Central memory CD8-positive, alpha-beta T cell (primary cell): ENCODE measurements at places on chromosomes 5 and 9.

GRCh38 chr5:57692582-57693487, 210.2 kb upstream of the ACTBL2 start:
- no peak for DNase-seq

DNA sequence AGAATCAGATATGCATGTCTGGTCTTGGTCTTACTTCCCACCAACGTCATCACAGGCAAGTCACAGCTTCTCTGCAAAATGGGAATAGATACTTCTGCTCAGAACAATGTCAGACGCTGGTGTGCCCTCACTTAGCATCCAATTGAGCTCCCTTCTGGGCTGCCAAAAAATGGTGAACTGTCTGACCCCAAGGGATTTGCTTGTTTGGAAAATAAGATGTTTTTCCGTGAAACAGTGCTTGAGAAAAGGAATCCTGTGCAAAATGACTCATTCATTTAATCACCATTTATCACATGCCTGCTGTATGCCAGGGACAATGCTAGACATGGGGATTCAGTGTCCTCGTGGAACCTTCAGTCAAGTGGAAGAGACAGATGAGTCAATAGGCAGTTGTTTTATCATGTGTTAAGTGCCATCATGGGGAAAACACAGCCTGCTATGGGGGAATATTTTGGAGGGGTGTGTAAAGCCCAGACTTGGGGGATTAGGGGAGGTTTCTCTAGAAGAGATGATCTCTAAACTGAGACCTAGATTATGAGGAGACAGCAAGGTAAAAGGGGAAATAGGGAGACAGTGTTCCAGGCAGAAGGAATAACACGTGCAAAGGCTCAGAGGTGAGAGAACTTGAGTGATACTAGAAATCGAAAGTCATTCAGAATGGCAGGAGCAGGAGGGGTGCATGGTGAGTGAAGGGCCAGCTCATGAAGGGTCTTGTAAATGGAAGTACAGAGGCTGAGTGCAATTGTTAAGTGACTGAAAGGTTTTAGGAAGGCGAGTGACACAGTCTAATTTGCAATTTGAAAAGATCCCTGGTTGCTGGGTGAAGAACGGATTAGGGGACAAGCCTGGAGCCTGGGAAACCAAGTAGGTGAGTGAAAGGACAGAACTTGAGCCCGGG, 3.9 kb downstream of the NIPAL4 start:
- no peak for DNase-seq

- DNase-seq = no peak
These were observed 61.6 kb upstream of the SPRY4 start for GRCh38 chr5:142386137-142387023.

- no peak for DNase-seq
These were observed 285.2 kb downstream of the EBF1 start for GRCh38 chr5:158814521-158814920.

DNA sequence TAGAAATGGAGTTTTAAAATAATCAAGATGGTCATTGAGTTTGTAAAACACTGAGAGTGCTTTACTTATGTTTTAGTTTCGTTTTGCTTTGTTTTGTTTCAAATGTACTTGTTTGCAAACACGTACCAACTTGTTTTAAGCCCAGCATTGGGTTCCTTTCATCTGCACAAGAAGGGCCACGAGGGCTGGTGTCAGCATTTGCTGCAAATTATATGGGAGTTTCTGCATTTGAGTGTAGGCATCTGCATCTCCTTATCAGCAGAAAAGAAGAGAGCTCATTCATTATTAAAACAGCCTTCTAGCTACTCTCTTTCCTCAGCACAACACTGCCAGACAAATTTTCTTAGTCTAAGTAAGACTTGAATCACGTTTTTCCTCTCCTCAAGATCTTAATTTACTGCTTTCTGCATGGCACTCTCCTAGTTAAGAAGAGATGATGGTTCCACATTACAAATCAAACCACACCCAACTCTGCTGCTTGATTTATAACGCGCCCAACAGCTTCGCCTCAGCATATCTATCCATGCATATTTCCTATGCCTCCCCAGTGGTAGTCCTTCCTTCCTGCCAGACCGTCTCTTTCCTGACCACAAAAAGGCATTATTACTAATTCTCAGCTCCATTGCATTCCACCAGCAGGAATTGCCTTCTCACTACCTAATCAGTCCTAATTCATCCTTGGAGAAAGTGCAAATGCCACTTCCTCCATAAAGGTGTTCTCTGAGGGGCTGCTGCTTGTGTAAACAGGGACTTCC, 95.2 kb upstream of the CAST start:
- DNase-seq = no peak

GRCh38 chr5:73296772-73297171, 123.8 kb downstream of the TMEM174 start:
- no peak for DNase-seq

GRCh38 chr9:4386819-4387218, 87.0 kb upstream of the GLIS3 start:
- no peak for DNase-seq

- no peak for DNase-seq
These were observed 289.2 kb downstream of the ZSWIM6 start for GRCh38 chr5:61621202-61621650.

GRCh38 chr9:111843971-111844370, 49.2 kb upstream of the SHOC1 start:
- DNase-seq = no peak

GRCh38 chr9:104774132-104774531, 10.2 kb downstream of the NIPSNAP3B start:
- no peak for DNase-seq

- no peak for DNase-seq
These were observed 22.6 kb upstream of the MAMDC2 start for GRCh38 chr9:70020991-70021571.

- no peak for DNase-seq
These were observed 484.6 kb upstream of the PIK3R1 start for GRCh38 chr5:67730917-67731474.

DNA sequence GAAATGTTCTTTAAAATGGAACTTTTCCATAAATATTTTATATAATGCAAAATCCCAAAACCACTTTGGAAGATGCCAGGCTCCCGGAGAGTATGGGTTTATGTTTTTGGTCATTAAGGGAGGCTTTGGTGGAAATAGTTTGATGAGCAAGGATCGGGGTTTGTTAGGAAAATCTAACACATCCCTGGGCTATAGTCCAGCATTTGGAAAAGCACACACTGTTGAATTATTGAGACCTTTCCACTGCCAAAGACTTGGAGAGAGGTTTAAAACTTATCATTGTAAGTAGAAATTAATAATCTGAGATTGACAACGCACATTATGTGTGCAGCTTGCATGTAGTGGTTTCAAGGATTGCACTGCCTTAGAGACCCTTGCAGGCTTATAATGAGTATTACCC, 156.3 kb downstream of the PARP8 start:
- DNase-seq = no peak

GRCh38 chr5:7976411-7977190, 107.7 kb downstream of the MTRR start:
- no peak for DNase-seq

DNA sequence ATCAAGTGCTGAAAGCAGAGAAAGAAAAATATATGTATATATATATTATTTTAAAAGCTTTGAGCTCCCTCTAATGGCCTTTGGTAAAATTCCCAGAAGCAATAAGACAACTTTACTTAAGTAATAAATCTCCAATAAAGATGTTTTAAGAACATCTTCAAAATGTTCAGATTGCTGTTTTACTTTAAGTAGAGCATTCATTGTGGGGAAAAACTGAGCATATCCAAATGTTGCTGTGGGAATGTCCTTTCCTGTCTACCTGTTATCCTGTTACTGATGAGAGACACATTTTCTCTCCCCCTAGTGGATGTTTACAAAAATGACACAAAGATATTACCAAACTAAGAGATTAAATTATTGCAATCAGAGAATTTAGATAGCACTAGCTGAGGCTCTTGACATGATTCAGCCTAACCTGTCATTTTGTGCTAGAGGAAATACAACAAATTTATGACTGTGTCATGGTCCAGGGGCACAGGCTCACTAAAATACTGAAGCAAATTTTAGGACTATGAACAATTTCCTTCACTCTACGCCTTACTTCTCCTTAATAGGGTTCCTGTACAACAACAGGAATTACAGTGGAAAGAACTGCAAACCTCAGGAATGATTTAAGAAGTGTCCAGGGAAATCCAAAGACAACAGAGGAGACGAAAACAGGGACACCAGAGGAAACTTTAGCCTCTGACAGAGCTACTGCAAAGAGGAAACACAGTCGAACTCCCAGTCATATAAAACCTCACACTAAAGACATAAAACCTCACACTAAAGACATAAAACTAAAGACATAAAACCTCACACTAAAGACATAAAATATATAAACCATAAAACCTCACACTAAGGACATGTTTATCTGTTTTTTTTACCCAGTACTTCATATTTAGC, 24.3 kb upstream of the PRRC1 start:
- no peak for DNase-seq

DNA sequence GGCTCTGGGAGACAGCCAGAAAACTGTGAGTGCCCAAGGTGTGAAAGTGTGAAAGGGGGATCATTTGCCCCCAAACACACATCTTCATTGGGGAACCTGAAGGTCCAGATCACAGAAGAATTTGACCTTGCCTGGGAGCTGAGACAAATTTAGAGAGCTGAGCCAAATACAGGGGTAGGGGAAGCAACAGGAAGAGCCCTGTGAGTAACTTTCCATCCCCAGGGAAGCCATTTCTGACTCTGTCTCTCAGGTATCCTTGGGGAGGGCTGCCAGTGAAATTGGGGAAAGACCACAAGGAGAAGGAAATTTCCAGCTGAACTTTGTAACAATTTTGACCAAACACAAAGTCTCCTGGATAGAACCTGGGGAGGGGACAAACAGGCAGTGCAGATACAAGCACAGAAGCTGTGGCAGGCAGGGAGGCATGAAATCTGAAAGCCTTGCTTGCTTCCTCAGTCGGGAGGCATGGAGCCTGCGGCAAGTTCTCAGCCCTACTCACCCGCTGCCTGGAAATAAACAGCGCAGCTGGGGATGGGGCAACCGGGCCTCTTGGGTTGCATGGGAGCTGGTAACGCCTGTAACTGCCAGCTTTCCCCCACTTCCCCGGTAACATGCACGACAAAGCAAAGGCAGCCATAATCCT, 31.5 kb upstream of the ZCCHC9 start:
- DNase-seq = no peak

DNA sequence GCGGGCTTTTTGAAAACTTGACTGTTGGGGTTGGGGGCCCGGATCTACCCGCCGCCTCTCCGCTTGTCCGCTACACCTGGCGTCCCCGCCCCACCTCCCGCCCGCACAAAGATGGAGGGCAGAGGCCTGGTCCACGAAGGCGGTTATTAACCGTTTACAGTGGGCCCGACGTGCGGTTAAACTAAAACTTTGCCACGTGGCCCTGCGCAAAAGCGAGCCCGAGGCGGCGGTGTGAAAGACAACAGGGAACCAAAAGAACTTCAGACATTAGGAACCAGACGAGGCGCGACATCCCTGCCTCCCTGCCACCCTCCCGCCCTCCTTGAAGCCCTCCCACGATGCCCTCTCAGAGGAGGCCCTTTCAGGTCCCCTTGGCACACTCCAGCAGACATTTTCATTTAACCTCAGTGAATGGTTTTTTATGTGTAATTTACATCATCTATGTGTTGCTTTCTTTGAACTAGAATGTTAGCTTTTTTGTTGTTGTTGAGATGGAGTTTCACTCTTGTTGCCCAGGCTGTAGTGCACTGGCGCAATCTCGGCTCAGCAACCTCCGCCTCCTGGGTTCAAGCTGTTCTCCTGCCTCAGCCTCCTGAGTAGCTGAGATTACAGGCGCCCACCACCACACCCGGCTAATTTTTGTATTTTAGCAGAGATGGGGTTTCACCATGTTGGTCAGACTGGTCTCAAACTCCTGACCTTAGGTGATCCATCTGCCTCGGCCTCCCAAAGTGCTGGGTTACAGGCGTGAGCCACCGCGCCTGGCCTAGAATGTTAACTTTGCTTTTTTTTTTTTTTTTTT, 999 bp upstream of the HNRNPA0 start:
- no peak for DNase-seq

DNA sequence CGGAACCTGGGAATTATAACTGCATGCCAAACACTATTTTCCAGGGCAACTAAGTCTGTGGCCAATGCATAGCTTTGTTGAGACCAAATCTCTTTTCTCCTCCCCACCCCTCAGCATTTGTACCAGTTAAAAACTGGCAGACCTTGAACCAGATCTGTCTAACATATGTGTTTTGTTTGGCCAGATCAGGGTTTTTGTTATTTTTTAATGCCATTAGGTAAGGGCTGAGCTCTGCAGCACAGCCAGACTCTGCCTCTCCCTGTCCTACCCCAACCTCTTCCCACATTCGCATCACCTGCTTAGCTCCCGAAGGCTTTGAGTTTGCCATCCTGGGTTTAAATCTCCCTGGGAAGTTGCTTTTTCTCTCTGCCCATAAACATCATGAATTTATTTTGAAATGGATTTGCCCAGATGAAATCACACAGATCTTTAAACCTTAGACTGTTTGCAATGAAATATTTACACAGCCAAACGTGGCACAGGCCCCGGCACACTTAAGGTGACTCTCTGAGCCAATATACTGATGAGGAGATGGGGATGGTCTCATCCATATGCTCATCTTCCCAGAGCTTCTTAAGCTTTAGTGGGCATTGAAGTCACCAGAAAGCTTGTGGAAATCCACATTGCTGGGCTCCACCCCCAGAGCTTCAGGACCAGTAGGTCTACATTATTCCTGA, 54.0 kb upstream of the ALDH1B1 start:
- DNase-seq = no peak

- no peak for DNase-seq
These were observed 171.3 kb downstream of the SLC28A3 start for GRCh38 chr9:84169240-84169639.

DNA sequence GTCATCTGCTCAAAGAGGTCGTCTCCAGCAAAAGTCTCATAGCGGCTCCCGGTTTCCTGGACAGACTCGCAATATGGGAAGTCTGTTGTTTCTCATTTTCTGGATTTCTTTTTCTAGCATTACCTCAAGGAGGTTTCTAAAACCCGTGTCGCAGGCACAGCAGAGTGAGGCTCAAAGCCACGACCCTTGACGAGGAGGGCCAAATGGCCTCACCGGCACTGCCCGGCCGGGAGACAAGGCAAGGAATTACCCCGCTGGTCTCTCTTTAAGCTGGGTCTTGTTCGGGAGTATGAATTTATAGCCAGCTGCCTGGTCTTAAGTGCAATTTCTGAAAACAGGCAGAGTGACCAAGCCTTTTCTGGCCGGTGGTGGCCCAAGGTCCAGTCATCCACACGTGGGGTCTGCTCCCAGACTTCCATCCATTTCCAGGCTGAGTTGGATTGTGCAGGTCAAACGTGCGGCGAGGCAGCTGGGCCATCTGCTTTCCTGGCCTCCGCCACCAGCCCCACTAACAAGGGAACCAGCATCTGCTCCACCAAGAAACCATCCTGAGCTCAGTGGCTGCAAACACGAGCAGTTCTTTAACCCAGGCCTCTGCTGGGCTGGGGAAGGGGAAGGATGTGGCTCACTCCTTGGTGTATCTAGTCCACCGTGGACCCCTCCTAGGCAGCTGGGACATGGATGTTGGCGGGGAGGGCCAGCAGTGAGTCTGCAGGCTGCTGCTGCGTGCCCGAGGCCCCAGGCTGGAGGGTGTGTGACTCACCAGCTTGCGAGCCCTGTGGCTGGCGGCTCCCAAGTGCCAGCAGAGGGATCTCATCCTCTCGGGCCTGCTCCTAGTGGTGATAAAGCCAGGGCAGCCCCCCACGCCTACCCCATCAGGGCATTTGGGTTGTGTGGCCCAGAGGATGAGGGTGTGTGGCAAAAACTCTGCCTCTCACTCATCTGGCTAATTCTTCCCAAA, 55.6 kb upstream of the COL5A1 start:
- no peak for DNase-seq

- DNase-seq = no peak
These were observed 67.0 kb downstream of the NIPBL start for GRCh38 chr5:36943584-36943983.

- no peak for DNase-seq
These were observed 8.6 kb upstream of the SMIM23 start for GRCh38 chr5:171776770-171777759.

GRCh38 chr5:156680831-156681230, 169.3 kb upstream of the PPP1R2B start:
- no peak for DNase-seq
